ENCODE measurements at places on chromosomes 3 and 15.

GRCh38 chr3:125337506-125337905 lies 37.6 kb downstream of the ZNF148 start:
- no peak for DNase-seq

DNA sequence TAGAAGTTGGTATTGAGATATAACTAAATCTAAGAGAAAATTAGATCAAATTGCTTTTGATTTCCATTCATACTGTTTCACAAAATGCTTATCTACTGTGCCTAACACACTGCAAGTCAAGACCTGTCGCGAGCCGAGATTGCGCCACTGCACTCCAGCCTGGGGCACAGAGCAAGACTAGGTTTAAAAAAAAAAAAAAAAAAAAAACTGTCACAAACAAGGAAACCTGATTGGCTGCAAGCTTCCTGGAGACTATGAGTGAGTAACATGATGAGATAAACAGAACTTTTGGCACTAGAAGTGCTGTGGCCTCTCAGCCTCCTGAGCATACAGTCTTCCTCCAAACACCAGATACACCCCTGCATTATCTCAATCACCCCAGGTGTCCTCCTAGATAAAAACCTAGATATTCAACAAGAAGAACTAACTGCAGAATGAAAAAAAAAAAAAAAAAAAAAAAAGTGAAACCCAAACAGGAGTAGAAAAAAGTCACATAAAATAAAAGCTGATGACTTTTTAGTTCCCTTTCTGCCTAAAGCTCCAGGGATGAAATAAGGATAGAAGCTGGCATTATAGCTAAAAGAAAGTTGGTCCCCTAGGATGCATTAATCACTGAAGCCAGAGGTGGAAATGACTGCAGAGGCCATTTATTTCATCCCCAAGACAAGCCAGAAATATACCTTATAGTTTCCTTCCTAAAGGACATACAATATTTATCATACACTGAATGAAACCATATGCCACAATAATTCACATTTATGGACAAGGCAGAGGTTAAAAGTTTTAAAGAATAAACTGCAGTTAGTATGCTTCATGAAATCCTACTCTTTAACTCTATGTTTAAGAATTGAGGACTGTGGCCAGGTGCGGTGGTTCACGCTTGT lies 82.4 kb downstream of the P3H2 start:
- DNase-seq, result no peak

- DNase-seq, result no peak
Observed at GRCh38 chr3:41095702-41096101, 103.6 kb upstream of the CTNNB1 start.

- DNase-seq, result no peak
Observed at GRCh38 chr3:38998086-38998485, 53.7 kb downstream of the SCN11A start.

DNA sequence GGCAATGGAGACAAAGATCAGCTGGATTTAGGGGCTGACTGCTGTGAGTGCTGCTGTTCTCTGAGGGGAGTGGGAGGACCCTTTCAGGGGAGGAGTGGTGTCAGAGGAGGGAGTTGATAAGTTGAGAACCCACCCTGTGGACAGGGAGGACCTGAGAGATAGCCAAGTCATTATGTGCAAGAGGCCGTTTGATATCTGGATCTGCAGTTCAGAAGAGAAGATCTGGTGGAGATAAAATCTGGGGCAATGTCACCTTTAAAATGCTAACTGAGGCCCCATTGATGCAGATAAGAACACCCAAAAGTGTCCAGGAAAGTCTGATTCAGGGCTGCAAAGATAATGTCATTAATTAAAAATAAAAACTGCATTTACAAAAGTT lies 256.1 kb upstream of the HES1 start:
- DNase-seq, result no peak

- DNase-seq, result no peak
Observed at GRCh38 chr3:195098741-195099525, 172.0 kb downstream of the XXYLT1 start.

DNA sequence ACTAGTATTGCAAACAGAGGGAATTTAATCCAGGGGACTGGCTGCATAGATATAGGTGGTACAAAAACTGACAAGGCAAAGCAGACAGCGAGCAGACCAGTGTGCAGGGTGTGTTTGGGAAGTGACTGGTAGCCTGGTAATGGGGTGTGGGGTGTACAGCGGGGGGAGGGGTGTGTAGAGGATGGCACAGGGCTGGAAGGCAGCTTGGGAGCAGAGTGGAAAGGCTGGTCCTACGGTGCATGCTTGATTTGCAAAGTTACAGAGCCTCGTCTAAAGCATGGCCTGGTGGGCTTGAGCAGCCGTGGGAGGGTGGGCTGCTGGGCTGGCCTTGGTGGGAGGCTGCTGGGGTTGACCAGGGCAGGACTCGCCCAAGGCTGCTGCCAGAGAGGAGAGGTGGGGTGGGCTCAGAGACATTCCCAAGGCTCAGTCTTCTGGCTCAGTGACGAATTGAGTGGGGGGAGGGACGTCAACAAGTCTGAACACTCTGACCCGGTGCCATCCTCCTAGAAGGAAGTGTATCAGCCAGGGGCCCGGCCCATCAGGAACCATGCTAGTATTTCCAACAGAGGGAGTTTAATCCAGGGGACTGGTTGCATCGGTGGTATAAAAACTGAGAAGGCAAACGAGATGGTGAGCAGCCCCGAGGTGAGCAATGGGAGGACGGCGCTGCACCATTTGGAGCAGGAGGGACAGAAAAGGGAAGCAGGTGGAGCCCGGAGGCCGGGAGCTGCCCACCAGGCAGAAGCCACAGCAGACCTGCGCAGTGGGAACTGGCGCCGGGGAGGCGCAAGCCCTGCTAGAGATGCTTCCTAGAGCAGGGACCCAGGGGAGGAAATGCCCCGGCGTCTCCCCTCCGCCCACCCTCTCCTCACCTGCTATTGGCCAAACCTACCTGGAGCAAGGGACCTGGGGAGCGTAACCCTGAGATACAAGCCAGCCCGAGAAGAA lies 29.2 kb downstream of the CPN2 start:
- no peak for DNase-seq

GRCh38 chr15:72492733-72493132 lies 18.6 kb downstream of the ARIH1 start:
- no peak for DNase-seq

DNA sequence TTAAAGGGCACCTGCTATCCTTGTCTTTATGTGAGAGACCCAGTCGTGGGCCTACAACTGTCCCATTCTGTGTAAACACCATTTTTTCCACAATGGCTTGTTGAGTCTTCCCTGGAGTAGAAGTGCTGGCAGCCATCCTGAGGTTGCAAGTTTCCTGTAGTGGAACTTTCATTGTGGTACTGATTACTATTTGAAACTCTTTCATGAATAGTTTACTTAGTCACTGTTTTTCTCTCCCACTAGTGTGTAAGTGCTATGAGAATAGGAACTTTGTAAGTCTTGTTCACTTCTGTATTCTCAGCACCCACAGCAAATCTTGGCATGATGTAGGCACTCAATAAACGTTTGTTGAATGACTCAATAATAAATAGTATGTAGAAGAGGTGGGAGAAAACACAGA lies 48.6 kb downstream of the RARB start:
- DNase-seq, result no peak

- no peak for DNase-seq
Observed at GRCh38 chr3:131973731-131974130, 61.1 kb downstream of the CPNE4 start.

GRCh38 chr3:98746882-98747281 lies 16.3 kb upstream of the ST3GAL6 start:
- no peak for DNase-seq

- no peak for DNase-seq
Observed at GRCh38 chr15:31498756-31499155, 172.1 kb downstream of the KLF13 start.

- DNase-seq, result no peak
Observed at GRCh38 chr15:22229990-22230819, 149.9 kb downstream of the OR4M2 start.

GRCh38 chr15:100958326-100959065 lies 39.3 kb downstream of the LRRK1 start:
- no peak for DNase-seq

DNA sequence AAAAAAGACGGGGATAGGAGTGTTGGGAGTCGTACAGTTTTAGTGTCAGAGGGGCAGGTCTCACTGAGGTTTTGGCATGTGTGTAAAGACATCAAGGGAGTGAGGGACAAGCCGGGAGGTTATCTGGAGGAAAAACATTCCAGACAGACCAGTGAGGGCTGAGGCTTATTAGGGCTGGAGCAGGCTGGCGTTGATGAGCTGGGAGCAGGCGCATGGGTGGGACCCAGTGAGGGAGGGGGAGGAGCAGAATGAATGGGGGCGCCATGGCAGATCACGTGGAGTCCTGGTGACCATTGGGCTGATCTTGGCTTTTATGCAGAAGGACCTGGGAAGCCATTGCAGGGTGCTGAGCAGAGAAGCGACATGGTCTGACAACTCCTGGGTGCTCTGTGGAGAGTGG lies 180.2 kb downstream of the SLCO3A1 start:
- no peak for DNase-seq

GRCh38 chr3:71593106-71593505 lies 9.6 kb upstream of the FOXP1 start:
- no peak for DNase-seq

GRCh38 chr15:63238796-63239195 lies 38.6 kb upstream of the APH1B start:
- no peak for DNase-seq

GRCh38 chr3:115341208-115341607 lies 194.1 kb upstream of the ZBTB20 start:
- no peak for DNase-seq

DNA sequence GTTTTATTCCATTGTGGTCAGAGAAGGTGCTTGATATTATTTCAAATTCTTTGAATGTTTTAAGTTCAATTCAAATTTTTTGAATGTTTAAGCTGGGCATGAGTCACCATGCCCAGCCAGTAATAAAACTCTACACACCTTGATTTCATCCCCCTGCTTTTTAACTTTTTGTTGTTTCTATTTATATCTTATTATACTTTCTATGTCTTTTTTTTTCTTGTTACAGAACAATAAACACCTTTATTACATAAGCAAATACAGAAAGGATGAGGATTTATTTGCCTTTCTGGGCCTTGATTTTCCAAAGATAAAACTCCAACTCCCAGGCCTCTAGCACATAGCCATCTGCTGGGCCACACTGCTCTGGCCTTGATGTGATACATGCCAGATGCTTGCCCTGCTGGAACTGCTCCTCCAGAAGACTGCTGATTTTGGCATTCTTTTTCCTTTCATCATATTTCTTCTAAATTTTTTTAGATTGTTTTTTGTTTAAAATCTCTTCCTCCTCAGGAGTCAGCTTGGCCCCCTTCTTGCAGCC lies 14.0 kb downstream of the DNAH12 start:
- DNase-seq, result no peak

- no peak for DNase-seq
Observed at GRCh38 chr15:79496838-79497237, 64.7 kb downstream of the MINAR1 start.

- no peak for DNase-seq
Observed at GRCh38 chr3:71149959-71150954, 433.3 kb downstream of the FOXP1 start.

- no peak for DNase-seq
Observed at GRCh38 chr3:117133066-117133465, 423.5 kb downstream of the TUSC7 start.

GRCh38 chr3:172800156-172800555 lies 49.6 kb downstream of the ECT2 start:
- no peak for DNase-seq

GRCh38 chr3:129534428-129535027 lies 6.1 kb downstream of the RHO start:
- DNase-seq, result no peak

GRCh38 chr3:101722394-101723173 lies 1.8 kb upstream of the CEP97 start:
- no peak for DNase-seq

- no peak for DNase-seq
Observed at GRCh38 chr3:11523572-11524101, 120.1 kb downstream of the VGLL4 start.

DNA sequence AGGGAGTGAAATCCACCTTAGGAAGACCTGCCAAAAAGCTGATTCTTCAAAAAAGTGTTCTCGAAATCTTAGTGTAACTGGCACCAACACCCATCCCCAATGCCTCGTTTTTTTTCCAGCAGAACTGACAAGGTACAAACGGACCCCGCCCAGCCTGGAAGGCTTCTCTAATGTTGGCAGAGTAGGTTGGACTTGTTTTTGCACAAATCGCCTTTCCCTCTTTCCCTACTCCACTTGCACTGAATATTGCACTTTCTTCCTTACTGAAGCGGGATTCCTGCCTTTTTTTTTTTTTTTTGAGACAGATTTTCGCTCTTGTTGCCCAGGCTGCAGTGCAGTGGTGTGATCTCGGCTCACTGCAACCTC lies 544 bp upstream of the TIMMDC1 start:
- peak; percentile 26 for DNase-seq

DNA sequence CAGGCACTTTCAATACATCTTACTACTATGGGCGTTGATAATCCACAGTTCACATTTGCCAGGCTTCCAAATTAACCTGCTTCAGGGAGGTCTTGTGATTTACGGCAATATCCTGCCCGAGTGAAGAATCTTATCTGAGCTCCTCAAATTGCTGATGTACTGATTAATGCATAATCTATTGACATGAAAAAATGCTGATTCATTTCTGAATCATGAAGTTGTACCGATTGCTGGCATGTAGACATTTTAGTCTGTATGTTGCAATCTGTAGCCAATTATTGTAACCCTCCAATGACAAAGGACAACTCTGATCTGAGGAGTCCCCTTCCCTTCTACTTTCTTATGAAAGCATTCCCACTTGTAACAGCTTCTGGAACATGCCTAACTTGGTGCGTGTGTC lies 97.2 kb downstream of the SEC22A start:
- no peak for DNase-seq

DNA sequence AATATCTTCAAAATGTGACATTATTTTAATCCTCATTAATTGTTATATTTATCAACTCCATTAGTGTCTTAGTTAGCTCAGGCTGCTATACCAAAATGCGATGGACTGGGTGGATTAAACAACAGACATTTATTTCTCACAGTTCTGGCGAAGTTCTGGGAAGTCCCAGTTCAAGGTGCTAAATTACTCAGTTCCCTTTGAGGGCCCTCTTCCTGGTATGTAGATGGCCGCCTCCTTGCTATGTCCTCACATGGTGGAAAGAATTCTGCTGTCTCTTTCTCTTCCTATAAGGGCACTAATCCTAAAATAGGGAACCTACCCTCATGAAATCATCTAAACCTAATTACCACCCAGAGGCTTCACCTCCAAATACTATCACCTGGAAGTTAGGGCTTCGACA lies 38.8 kb upstream of the DUT start:
- no peak for DNase-seq

GRCh38 chr3:42036483-42036823 lies 54.7 kb upstream of the TRAK1 start:
- no peak for DNase-seq

GRCh38 chr3:110969229-110970211 lies 102.1 kb upstream of the NECTIN3 start:
- DNase-seq, result no peak

DNA sequence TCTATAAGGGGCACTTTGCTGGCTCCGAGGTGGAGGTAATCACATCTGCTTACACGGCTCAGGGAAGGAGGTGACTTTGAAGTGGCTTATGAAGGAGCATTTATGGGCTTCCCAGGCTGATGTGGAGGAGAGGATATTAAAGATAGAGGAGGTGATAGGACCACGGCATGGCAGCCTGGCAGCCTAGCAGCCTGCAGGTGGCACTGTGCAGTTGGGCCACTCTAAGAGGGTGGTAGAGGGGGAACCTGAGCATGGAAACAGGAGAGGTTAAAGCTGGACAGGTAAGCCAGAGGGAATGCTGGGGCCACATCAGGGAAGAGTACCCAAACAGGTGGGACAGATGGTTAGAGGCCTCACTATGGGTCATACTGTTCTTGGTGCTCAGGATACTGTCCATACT lies 375.0 kb downstream of the WDR72 start:
- DNase-seq, result no peak

GRCh38 chr15:71011503-71012155 lies 103.6 kb upstream of the THSD4 start:
- DNase-seq, result peak; percentile 9
